ENCODE measurements at places on chromosomes 6 and 20.

DNA sequence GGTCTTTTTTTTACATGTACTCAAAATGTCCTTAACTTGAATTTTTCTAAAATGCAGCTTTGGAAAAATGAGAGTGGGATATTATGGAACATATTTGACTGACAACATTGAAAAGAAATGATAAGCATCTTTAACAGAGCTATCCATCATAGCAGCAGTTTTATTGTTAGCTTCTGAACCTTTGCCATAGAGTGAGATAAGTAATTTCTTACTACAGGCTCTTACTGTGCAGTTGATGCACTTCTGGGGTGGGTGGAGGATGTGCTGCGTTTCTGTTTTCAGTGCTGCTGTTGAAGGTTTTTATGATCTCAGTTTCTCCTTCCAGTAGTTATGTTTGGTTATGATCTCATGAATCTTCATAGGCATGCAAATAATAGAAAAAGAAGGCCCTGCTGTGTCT, 267.0 kb downstream of the TMEM242 start:
- no peak for DNase-seq

- no peak for DNase-seq
Observed at GRCh38 chr6:55782275-55782674, 93.1 kb downstream of the BMP5 start.

GRCh38 chr6:80923816-80924215, 817.3 kb downstream of the BCKDHB start:
- no peak for DNase-seq

DNA sequence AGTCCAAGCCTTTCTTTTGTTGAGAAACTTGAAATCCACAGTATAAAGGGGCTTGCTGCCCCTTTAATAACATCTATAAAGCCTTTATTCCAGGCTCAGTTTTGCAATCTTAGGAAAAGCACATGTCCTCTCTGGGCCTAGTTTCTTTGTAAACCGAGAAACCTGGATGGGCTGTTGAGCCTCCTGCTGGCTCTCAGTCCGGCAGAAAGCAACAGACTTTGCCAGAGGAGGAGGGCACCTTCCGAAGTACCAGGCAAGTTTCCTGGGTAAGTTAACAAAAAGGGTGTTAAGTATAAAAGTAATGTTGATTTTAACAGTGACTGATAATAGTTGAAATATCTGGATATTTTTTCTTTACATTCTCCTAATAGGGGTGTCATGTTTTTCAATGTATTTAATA, 99.0 kb upstream of the POPDC3 start:
- DNase-seq, result no peak

DNA sequence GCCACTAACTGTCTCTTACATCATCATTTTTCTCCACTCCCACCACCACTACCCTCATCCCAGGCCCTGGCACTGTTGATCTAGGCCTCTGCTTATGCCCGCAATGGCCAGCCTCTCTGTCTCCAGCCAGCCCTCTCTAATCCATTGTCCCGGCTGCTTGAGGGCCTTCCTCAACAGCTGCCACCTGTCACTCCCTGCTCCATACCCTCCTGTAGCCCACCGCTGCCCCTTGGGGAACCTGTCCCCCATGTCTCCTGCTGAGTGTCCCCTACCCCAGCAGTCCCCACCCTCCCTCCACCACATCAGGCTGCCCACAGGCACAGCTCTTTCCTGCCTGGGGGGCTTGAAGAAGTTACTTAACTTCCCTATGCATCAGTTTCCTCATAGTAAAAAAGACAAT, 13.4 kb downstream of the TEAD3 start:
- no peak for DNase-seq

- peak; percentile 82 for DNase-seq
Observed at GRCh38 chr6:157551041-157551832, 170.2 kb downstream of the ZDHHC14 start.

- DNase-seq, result no peak
Observed at GRCh38 chr6:134622382-134623173, 304.7 kb upstream of the SGK1 start.

DNA sequence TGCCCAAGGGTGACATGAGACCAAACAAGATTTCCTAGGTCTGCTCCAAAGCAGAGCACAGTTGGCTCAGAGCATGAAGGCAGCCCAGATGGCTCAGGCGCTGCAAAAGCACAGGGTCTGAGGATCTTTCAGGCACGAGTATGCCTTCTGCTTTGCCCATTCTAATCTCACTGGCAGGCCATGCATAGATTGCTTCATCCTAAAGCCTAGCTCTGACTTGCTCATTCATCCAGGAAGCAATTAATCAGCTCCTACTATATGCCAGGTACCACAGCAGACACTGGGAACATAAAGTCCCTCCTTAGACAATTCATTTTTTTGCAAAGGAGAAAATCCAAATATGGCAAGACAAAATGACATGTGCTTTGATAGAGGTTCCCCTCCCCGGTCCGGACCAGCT, 31.2 kb downstream of the GPLD1 start:
- no peak for DNase-seq

DNA sequence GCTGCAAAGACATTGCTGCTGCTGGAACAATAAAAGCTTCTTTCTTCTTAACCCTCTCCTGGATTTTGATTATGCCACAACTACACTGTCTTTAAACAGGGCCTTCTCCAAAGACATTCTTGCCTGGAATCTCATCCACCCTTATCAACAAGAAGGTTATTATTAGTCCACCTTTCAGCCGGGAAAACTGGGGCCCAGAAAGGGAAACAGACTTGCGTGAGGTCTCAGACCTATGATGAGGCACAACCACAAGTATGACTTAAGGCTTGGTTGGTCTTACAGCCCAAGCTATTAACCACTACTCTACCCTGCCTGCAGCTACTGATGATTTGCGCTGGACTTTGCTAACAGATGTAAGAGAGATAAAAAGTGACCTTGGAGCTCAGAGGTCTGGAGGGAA, 62.8 kb upstream of the CTNNBL1 start:
- no peak for DNase-seq

GRCh38 chr20:9119776-9120175, 50.9 kb downstream of the PLCB4 start:
- DNase-seq, result no peak

GRCh38 chr6:42232035-42232434, 14.4 kb upstream of the MRPS10 start:
- no peak for DNase-seq

GRCh38 chr20:53030061-53030460, 57.9 kb downstream of the TSHZ2 start:
- no peak for DNase-seq

DNA sequence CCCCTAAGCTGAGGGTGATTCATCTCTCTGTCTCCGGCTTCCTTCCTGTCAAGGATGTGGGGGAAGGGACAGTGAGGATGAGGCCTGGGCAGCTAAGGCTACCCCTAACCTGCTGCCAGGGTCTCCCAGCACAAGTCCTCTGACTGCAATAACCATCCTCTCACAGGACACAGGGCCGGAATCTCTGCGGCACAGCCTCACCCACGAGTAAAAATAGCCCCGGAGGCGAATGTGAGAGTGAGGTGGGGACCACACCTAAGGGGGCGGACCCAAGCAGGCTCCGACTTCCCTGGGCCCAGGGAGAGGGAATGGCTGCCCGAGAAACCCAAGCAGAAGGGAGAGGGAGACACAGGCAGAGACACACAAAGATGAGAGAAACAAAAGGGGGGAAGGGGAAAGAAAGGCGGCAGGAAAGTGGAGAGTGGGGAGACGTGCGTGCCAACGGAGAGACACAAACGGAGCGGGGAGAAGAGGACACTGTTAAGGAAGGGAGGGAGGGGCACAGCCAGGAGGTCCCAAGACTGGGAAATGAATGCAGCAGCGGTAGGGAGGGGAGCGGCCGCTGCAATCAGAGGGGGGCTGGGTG, 1.4 kb downstream of the CLIC1 start:
- peak; percentile 90 for DNase-seq

DNA sequence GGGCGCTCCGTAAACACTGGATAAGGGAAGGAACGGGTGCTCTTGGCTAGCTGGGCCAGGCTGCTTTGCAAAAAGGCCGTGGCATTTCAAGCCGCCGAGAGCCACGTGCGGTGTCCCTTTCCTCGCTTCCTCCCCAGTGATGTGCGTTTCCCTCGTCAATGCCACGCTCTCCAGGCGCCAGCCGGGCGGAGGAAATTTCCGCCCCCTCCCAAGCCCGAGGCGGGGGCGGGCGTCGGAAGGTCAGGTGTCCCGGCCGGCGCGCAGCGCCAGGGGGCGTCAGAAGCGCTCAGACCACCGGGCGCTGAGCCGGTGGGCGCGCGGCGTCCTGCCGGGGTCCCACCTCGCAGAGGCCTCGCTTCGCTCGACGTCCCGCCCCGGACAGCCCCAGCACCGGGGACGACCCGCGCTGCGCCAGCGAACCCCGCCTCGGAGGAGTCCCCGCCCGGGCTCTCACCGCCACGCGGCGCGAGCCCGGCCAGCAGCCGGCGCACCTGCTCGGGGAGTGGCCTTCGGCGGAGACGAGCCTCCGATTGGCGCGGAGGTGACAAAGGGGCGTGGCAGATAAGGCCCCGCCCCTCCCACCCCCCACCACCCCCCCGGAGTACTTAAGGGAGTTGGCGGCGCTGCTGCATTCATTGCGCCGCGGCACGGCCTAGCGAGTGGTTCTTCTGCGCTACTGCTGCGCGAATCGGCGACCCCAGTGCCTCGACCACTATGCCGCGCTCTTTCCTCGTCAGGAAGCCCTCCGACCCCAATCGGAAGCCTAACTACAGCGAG, at the start of gene SNAI1:
SNAI1 (plus strand) TSS at position 635 of the 777 bp plus-strand sequence; CDS start at position 715, 80 bp downstream.
- peak; percentile 92 for DNase-seq

- peak; percentile 85 for DNase-seq
Observed at GRCh38 chr20:54475334-54476168, at the start of gene DOK5. Gene DOK5, plus strand, starts transcription at chr20:54475593. Its CDS starts 354 bp downstream, at chr20:54475947.

- no peak for DNase-seq
Observed at GRCh38 chr6:90997076-90997475, 410.2 kb upstream of the MAP3K7 start.

- DNase-seq, result no peak
Observed at GRCh38 chr20:15406072-15406471, 1068.7 kb upstream of the FLRT3 start.

- no peak for DNase-seq
Observed at GRCh38 chr20:18256440-18257090, 31.8 kb upstream of the ZNF133 start.

DNA sequence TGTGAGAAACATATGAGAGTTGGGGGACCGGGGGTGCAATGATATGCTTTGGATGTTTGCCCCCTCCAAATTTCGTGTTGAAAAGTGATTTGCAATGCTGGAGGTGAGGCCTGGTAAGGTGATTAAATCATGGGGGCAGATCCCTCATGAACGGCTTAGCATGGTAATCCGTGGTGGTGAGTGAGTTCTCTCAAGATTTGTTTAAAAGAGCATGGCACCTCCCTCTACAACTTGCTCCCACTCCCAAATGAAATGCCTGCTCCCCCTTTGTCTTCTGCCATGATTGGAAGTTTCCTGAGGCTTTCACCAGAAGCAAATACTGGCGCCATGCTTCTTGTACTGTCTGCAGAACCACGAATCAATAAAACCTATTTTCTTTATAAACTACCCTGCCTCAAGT, 2.5 kb downstream of the DEK start:
- DNase-seq, result no peak

DNA sequence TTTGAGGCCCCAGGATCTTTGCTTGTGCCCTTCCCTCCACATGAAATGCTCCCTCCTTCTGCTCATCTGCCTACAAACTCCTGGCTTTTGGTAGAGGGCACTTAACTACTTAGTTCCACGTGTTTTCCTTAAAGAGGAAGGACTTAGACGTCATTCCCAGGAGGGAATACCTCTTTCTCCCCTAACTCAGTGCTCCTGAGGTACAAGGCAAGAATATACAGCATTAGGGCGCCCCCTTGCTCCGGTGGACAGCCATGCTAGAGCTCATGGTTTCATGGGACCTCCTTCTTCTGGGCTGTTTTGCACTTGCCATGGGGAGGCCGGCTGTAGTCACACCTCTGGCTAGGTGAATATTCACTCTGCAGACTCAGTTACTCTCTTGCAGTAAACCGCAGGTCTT, 93.8 kb upstream of the LY86 start:
- DNase-seq, result peak; percentile 75

- no peak for DNase-seq
Observed at GRCh38 chr6:151901009-151901411, 93.5 kb downstream of the ESR1 start.

DNA sequence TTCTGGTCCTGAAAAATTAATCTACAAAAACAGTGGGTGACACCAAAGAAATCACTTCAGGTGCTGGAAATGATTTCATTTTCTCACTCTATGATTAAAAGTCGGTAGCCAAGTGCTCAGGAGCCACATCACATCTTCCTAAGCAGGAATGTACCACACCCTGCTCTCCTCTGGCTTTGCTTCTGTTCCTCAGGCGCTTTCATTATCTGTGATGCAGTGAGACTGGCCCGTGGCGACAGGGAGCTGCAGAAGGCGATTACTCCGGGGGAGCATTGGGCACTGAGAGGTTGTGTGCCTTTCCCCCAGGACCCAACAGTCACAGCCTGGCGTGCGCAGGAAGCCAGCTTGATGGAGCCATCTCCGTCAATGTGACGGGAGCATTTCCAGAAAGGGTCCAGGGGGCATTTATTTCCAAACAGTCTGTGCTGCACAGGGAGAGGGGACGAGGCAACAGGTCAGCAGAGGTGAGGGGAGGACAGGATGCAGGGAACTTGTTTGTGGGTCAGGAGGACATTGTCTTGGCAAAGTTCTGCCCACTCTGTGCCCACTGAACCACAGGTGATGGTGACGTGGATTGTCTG, 5.6 kb upstream of the ZNF831 start:
- DNase-seq, result peak; percentile 39

GRCh38 chr20:55538261-55538908, 466.9 kb downstream of the CBLN4 start:
- DNase-seq, result no peak

GRCh38 chr6:85460921-85461797, 11.3 kb downstream of the NT5E start:
- DNase-seq, result no peak

- no peak for DNase-seq
Observed at GRCh38 chr6:121503589-121503991, 68.1 kb downstream of the GJA1 start.

- DNase-seq, result peak; percentile 59
Observed at GRCh38 chr6:127547215-127547614, 28.1 kb upstream of the MTCL3 start.

DNA sequence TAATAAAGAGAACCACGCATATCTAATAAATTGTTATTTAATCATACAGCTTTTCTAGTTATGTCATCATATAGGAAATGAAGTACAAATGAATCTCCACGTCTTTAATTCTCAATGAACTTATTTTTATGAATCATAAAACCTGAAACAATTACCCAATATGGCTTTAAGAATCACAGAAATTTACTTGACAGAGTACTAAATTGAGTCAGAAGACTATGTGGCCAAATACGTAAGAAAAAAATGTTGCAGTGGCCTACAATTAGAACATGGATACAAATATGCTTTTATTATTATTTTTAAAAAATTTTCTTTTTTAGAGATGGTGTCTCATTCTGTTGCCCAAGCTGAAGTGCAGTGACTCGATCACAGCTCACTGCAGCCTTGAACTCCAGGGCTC, 584.7 kb upstream of the SLC35B3 start:
- no peak for DNase-seq

- peak; percentile 98 for DNase-seq
Observed at GRCh38 chr20:16573001-16573965, at the start of gene KIF16B. Gene KIF16B, minus strand, starts transcription at chr20:16573448. Its CDS starts 173 bp downstream, at chr20:16573275.

- no peak for DNase-seq
Observed at GRCh38 chr6:17389274-17389847, 4.0 kb upstream of the CAP2 start.
